BJ (cell line): ENCODE measurements at places on chromosomes 4 and X.
A peak's percentile ranks its signal among the peaks of the same experiment; 100 is the strongest.

DNA sequence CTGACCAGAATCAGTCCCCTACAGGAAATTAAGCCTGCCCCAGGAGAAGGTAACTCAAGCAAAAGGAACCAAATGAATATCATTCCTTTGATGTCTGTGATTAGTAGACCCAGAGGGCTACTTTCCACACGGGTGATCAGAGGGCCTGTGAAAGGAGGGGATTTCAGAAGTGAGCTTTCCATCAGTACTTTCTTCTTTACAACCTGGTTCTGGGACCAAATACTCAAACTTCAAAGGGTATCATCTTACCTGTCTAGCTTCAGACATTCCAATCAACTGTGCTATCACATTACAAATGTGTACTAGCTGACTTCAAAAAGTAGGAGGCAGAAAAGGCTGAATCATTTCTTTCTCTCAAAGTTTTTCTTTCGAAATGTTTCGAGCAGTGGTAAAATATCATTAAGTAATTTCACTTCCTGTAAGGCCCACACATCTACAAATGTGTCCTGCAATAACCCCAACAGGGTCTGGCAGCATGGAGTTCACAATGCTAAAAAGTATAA, 23.9 kb downstream of the ACSL4 start:
- DNase-seq, result no peak

- DNase-seq, result no peak
These were observed 75.9 kb downstream of the INTS12 start for GRCh38 chr4:105632599-105632998.

- DNase-seq, result no peak
These were observed 8.5 kb downstream of the WFS1 start for GRCh38 chr4:6277935-6278800.

GRCh38 chrX:95703696-95704095, 980.9 kb upstream of the DIAPH2 start:
- no peak for DNase-seq

DNA sequence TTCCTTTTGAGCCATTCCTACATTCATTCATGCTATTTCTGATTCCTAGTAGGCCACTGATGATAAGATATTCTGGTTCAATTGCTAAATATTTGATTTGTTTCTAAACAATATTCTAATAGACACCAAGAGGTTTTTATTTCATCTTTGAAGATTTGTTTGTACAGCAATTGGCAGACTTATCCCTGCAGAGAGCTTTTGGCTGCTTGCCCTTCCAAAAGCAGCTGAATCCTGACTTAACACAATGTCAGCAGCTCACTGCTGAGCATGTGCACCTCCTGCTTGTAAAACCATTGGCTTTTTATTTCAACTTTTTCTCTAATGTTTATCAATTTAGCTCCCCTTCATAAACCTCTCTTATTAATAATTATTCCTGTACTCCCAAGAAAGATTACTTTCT, 45.3 kb downstream of the MMRN1 start:
- DNase-seq, result no peak

DNA sequence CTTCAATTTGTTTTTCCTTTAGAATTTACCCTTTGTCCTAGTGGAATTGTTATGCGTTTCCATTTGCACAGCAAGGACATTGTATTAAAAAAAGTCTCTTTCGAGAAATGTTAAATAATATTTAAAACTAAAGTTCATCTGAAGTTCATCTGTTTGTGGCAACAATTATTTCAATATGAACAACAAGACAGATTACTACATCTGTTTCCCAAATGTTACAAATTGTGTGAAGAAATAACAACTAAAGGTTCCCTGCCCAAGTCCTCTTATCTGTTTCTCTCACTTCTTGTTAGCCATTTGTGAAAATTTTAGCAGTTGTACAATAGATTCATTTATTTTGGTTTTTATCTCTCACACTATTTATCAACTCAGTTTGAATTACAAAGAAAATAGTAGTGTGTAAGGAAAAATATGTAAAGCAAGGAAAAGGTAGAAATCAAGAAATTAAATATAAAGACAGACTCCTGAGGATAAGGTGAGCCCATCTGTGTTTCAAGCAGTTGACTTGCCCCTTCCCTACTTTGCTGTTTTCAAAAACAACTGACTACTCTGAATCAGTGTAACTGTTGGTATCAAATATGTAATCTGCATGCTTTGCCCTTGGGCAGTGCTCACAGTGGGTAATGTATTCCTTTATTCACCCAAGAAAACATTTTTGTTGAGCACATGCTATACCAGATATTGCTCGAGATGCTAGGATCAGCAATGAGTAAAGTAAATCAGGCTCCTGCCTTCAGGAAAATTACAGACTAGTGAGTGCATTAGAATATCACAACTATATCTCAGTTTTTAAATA, 118.9 kb upstream of the PCDH7 start:
- no peak for DNase-seq

GRCh38 chr4:127251423-127251822, 381.3 kb upstream of the INTU start:
- DNase-seq, result no peak

DNA sequence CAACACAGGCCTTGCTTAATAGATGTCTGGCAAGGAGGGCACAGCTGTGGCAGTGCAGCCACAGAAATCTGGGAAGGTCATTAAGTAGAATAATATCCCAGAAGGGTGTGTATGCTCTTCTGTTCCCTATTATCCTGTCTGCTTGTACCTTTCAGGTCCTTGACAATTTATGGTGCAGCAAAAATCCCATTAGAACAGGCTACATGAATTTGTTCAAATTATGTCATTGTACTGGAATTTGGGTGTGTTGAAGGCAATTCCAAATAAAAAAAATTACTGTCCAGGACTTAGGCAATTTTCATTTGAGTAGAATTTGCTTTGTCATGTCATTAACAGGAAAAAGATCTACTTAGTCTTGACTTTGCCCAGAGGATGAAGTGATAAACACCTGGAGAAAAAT, 192.1 kb downstream of the IDS start:
- peak; percentile 44 for DNase-seq

- no peak for DNase-seq
These were observed 45.0 kb downstream of the CRLF2 start for GRCh38 chrX:1167466-1167865.

GRCh38 chr4:163958751-163959150, 464.3 kb downstream of the TMA16 start:
- no peak for DNase-seq

DNA sequence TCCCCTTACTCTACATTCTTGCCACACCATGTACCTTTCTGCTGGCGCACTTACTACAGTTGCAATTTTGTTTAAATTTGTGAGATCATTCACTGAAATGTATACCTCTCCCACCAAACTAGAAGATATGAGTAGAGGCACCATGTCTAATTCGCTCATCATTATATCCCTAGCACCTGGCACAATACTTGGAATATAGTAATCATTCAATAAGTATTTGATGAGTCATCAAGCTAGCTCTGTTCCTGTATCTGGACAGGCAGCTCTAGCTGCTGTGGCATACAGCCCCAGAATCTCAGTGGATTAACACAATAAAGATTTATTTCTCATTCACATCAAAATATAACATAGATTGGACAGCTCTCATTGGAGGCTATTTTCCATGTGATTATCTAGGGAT, 245.9 kb downstream of the IDS start:
- no peak for DNase-seq

- DNase-seq, result no peak
These were observed 244 bp downstream of the EIF2S3 start for GRCh38 chrX:24055043-24055356.

- DNase-seq, result no peak
These were observed 3.2 kb downstream of the HTRA3 start for GRCh38 chr4:8272472-8273428.

DNA sequence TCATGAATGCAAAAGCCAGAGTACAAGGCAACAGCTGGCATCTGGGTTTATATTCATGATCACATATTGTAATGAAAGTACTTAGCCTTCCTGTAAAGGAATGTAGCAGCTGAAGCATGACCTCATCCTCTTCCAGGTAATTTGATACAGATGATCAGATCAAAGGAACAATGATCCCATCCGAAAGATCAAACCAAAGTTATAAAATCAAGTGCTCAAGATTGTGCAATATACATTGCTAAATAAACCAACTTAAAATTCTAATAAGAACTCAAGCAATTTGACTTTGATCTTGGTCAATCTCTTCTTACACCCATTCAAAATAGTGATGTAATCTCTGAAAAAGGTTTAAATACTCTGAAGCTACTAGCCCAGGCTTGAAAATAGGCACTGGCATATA, 113.1 kb upstream of the INPP4B start:
- DNase-seq, result no peak

- DNase-seq, result no peak
These were observed 24.1 kb downstream of the EMCN start for GRCh38 chr4:100493756-100494155.

- no peak for DNase-seq
These were observed 19.9 kb upstream of the MXD4 start for GRCh38 chr4:2281575-2282343.

GRCh38 chr4:46520361-46520760, 130.4 kb upstream of the GABRA2 start:
- no peak for DNase-seq

- no peak for DNase-seq
These were observed 611.0 kb downstream of the NLGN4X start for GRCh38 chrX:5617666-5618065.

DNA sequence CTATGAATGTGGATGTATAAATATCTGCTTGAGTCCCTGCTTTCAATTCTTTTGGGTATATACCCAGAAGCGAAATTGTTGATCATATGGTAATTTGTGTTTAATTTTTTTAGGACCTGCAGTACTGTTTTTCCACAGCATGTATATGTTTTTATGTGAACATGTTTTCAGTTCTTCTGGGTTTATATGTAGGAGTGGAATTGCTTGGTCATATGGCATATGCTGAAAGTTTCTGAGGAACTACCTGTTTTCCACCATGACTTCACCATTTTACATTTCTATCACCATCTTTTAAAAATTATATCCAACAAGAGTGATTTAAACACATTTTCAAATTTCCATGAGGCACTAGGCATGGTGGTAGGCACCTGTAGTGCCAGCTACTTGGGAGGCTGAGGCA, 8.2 kb downstream of the PPAT start:
- no peak for DNase-seq

- DNase-seq, result no peak
These were observed 58.3 kb upstream of the DOCK11 start for GRCh38 chrX:118437283-118437682.

DNA sequence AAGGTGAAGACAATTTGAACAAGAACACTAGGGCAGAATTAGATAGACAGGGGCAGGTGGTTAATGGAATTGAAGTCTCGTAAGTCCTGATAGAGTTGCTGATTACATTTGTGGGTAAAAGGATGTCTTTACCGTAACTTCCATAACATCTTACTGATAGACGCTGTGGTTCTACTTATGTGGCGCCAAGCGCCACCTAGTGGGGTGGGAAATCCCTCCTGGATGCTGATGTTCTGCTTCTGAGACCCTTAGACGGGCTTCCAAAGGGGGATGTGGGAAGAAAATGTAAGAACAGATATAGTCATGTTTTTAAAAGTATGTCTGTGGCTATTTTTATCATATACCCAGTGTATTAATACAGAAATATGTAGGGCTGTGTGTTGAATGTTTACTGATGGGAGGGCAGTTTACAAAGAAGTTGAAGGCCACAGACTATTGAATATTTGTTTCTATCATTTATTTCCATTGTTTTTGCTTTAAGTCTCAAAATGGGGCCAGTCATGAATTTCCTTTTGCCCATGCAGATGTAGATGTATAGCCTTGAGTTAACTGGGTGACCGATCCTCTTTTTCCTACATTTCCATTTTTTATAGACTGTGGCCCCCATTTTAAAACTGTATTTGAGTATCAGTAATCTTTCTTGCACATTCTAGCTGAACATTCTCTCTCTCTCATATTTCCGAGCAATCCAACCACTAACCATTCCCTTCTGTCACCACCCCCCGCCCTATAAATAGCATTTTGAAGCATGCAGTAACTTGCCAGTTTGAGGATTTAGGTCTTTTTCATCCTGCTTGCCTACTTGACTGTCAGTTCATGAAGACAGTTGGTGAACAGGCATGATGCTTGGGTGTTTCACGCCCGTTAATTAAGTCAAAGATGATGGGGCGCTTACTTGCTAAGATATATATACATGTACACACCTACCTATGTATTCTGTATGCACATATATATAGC, 12.1 kb upstream of the TLR8 start:
- DNase-seq, result no peak

DNA sequence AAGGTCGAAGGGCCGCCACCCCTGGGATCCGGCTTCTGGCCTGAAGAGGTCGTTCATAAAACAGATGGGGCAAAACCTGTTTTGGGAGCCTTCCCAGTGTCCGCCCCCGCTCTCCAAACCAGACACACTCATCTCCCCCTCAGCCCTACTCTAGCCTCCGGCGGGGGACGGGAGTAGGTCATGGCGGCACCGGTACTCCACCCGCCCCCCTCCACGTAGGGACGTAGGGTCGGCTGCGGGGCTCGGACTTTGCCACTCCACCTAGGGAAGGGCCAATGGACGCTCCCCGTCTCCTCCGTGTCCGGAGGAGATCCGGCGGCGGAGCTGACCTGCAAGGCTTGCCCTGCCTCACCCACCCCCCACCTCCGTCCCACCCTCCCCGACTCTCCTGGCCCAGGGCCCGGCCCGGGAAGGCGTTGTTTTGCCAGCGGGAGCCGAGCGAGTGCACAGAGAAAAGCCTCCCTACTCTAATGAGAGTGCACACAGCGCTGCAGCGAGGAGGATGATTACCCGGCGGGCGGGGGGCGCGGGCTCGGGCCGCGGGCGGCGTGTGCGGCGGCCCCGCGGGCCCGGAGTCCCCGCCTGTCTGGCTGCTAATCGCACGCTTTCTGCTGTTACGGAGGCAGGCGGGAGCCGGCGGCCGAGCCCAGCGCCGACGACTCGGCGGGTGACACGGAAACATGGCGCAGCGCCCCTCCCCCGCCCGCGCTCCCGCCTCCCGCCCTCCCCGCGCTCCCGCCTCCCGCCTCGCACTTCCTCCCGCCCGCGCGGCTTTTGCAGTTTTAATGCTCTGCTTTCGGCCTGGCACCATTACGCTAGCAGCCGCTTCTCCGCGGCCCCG, 8.3 kb upstream of the BCOR start:
- DNase-seq, result no peak

GRCh38 chr4:89172865-89173264, 61.5 kb downstream of the TIGD2 start:
- DNase-seq, result no peak

DNA sequence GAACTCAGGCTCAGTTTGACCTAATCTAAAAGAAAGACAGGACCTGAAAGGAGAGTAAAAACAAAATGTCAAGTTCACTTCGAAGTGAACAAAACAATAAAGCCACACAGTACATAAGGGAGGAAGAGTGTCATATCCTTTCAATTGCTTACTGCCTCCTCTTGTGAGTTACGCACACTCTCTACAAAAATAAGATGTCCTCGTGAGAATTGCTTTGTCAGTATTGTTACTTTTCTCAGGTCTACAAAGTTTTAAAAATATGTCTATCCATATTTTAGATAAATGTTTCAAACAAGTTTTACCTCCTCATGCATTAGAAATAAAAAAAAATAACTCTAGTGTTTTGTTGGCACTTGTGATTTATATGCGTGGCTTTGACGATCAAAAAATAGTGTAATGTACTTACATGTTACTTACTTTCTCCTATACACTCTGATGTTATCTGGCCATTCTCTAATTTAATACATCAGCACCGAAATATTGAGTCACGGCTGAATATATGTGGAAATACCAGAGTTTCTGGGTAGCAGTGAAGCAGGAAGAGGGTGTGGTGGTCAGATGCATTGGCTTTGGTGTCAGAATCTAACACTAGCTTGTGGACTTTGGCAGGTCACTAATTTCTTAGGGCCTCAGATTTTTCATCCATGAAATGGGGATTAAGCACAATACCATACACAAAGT, 8.1 kb upstream of the MRPL1 start:
- DNase-seq, result no peak
